ENCODE measurements at places on chromosomes 13 and 19.

DNA sequence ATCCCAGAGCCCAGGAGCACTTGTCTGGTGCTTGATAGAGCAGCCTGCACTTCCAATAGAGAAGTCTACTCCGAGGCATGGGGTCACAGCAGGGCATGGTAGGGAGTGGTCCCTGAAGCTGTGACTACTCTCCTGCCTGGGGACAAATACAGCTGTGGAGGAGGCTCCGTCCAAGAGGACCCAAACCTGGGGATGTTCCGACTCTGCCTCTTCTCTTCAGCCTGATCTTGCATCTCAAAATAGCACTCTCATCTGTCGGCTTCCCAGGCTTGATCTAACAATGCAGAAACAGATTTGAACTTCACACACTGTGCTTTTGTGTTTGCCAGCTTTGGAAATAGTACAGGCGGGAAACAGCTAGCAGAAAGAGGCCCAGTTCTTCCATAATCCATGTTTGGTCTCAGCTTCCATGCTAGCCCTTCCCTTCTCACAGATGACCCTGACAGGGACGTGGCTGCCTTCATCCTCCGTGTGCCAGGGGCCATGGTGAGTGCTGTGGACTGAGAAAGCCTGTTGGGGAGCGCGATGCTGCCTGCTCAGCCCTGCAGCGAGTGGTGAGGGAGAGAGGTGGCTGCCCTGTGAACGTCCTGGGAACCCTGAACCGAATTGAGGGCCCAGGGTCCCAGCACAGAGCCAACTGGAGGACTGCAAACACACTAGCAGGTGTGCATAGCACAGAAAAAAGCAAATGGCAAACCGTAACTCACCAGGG lies 150.3 kb upstream of the GPR12 start:
- no peak for DNase-seq

GRCh38 chr19:39264306-39265290 lies 3.6 kb upstream of the IFNL2 start:
- no peak for DNase-seq

GRCh38 chr13:72650051-72650700 lies 77.3 kb downstream of the MZT1 start:
- DNase-seq, result no peak

DNA sequence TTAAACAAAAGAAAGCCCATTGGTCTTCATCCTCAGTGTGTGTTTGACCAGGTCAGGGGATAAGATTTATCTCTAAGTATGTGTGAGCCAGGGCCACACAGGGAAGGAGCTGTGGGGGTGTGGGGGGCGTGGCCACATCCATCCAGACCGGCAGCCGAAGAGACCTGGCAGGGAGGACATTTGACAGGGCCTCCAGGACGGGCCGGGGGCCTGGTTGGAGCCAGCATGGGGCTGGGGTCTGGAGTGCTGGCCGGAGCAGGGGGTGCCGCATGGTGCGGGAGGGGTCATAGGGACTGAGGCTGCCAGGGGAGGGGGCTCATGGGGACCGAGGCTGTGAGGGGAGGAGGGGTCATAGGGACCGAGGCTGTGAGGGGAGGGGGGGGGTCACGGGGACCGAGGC lies 20.4 kb upstream of the GNA15 start:
- DNase-seq, result no peak

DNA sequence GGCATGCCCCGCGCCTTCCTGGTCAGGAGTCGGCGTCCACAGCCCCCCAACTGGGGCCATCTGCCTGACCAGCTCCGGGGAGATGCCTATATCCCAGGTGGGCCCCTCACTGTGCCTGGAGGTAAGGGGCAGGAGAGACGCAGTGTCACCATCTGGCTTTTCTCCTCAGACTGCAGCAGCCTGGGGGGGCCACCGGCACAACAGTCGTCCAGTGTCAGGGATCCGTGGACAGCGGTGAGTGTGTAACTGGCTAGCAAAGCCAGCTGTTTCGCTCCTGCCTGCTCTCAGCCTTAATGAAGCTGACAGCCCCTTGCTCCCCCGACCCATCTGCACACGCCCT lies 227 bp downstream of the OVOL3 start:
- no peak for DNase-seq

DNA sequence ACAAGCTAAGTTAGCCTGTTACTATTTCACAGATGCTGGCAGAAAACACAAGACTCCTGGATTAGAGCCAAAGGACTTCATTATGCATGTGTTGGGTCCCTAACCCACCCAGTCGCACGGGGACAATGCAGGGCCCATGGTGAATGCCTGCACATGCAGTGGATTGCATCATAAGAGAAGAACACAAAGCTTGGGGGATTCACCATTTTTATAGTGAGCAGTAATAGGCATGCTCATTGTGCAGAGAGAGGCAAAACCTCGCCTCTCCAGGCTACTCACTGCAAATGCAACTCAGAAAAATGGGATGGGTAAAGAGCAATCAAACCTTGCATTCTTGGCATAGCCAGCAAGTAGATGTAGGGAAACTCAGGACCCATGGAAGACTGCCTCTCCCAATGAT lies 115.8 kb downstream of the DIAPH3 start:
- no peak for DNase-seq

GRCh38 chr19:6076675-6077463 lies 33.4 kb downstream of the RFX2 start:
- no peak for DNase-seq

DNA sequence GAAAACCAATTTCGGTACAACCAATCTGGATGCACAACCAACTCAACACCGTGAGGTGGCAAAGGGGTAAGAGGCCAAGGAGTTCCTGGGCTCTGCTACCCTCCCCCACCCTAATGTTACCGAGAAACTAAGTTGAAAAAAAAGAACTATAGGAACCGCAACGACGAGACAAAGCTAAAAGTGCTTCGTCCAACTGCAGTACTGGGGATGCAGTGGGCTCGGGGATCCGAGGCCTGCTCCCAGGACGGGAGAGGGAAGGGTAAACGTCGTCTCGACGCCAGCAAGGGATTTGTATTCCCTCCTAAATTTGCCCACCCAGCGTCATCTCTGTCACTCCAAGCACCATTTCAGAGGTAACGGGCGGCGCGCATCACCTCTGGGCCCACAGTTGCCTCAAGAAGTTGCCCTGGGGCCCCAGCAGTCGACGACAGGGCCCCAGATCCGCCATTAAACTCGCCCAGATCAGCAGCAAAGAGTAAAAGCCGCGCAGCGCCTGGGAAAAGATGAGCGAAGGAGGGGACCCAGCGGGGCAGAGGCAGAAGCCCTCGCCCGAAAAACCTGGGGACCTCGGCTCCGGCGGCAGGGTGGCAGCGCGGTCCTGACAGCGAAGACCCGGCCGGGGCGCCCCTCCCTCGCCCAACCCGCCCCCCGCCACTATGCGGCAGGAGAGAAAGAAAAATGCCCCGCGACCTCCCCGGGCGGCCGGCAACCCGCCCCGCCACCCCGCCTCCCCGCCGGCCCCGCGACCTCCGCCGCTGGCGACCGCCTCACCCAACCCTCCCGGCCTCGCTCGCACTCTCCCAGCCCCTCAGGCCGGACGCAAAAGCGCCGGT lies 752 bp downstream of the ZMYM5 start:
- DNase-seq, result peak; percentile 16

DNA sequence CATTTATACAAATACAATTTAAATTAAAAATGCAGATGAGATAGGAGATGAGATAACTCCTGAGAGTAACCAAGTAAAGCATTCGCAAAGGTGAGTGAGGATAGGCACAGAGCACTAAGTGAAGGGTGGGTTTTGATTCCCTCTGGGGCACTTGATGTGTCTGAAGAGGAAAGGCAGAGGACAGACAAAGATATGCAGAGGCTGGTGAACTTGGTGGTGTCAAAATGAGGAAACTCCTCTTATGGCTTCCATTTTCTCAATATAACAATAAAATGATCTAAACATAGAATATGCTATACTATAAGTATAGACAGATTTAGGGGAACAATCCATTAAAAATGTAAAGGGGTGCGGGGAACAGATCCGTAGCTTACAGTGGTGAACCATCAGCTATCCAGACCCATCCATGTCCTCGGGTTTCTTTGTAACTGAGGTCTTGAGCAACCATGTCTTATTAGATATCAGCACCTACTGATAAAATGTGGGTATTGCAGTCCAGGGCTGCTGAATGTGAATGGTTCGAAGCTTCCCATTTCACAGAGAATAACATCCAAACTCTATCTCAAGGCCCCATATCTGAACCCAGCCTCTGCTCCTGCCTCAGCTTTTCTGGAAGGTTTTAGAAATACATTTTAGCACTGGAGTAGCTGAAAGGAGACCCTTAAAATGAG lies 73.9 kb upstream of the SLC10A2 start:
- no peak for DNase-seq

- no peak for DNase-seq
These were observed 846 bp upstream of the PRKACA start for GRCh38 chr19:14118165-14119051.

- no peak for DNase-seq
These were observed 2.5 kb upstream of the TMEM190 start for GRCh38 chr19:55373993-55374757.

DNA sequence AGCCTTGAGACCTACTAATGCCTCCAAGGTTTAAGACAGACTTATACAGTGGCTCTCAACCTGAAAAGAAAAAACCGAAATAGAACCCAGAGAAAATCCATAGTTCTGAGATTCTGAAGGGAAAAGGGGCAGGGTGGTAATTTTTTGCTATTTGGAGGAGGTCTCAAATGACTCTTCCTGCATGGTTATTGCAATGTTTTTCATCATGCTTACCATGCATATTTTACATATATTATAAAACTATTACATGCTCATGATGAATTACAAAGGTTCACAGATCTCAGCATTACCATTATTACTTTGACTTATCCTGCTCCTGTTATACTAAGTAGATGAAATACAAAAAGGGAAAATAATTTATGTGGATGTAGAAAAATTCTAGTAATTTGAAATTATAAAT lies 47.6 kb downstream of the N4BP2L2 start:
- no peak for DNase-seq

- DNase-seq, result no peak
These were observed 179.8 kb downstream of the TBC1D4 start for GRCh38 chr13:75302071-75302698.

- no peak for DNase-seq
These were observed 106.1 kb downstream of the COL4A2 start for GRCh38 chr13:110413016-110413675.

GRCh38 chr19:33458807-33459206 lies 62.8 kb downstream of the PEPD start:
- DNase-seq, result no peak

DNA sequence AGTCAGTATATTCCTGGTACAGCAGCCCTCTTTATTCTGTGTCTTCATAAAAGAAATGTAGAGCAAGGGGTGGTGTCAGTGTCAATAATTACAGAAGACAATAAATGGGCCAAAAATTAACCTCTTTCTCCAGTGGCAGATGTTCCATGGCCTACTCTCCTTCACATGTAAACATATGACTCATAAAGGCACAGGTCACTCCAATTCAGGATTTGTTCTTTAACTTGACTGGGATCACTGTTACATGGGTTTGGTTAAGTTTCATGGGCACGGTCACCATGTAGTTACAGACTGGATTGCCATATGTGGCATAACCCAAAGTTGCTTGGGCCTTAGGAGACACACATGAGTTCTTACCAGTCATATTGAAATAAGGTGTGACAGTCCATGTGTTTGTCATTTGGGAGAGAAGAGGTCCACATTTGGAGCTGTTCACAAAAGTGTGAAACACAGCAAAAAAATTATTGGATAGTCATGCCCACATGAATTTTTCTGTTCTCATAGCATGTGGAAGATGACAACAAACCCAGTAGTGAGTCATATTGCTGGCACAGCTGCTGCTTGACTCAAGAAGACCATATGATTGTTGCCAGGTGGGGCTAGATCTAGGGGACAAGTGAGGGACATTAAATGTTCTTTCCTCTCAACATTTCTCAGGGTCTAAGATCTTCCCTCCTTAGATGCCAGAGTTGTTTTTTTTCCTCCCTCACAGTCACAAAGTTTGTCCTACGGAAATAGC lies 68.1 kb upstream of the HTR2A start:
- no peak for DNase-seq

DNA sequence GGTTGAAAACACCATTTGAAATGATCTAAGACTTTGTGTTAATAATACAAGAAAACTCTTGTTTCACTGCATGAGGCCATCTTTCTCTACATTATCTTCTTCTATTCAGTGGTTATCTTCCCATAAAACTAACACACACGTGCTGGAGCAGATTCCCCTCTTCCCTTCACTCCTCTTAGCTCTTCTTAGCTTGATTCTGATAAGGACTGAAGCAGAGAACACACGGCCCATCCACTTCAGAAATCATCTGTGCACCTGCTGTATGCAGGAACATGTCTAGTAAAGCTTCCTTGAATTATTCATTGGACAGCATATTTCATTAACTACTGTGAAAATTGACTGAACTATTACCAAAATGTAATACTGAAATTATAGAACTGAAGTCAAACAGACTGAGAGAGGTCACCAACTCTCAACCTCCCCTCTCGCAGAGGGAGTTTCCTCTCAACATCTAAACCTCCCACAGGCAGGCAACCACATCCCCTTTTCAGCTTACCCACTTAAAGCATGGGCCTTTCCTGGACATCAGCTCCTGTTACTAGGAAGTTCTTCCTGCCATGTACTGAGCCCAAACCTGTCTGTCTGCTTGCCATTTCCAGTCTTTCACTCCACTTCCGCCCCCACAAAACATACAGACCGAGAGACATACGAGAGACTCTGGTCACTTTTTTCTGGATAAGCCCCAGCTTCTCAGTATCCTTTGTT lies 113.9 kb downstream of the CRYL1 start:
- peak; percentile 12 for DNase-seq

DNA sequence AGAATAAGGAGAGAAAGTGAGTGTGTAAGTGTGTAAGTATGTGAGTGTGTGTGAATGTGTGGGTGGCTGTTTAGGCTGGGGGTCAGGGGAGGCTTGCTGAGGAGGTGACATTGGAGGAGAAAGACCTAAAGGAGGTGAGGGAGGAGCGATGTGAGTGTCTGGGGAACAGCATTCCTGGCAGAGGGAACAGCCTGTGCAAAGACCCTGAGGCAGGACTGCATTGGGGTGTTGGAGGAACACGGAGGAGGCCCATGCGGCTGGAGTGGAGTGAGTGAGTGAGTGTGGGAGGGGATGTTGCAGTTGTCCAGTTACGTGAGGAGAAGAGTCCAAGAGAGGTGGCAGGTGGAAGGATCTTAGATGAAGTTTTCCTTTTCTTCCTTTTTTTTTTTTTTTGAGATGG lies 31.8 kb downstream of the NFILZ start:
- no peak for DNase-seq

DNA sequence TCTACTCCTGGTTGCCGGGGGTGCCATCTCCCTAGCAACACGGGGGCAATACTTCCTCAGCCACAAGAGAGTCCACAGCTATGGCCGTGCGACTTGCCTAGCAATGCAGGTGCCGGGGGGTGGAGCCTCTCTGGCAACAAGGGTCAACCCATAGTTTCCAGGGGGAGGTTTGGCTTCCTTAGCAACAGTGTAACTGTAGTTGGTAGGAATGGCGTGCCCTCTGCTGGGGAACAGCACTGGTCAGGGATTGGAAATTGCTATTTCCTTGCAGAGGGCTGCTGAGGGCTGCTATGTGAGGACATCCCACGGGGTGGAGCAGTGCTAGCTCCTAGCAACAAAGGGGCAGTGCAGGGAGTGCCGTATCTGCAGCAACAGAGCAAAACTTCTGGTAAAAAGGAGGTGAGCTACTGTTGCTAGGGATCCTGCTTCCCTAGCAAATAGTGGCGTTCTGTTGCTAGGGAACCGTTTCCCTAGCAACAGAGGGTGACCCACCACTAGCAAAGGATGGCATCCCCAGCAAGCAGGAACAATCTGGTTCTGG lies 7.0 kb upstream of the TMC4 start:
- DNase-seq, result no peak
